ENCODE measurements at places on chromosomes 2 and 18.
A peak's percentile ranks its signal among the peaks of the same experiment; 100 is the strongest.

DNA sequence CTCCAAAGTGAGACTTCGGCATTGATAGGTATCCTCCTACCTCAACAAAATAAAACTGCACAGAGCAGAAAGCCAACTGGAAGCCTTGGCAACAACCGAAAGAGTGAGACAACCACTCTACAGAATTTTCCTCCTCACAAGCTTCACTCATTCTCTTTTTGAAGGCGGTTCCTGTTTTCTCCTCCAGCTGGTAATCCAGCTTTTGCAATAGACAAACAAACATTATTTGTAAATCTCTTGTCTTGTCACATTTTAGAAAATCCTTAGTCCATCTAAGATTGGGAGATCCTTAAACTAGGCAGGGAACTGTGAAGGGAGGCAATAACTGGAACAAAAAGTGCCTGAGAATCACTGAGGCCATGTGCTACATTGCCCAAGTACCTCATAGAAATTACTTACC, 332.4 kb downstream of the BCL11A start:
- DNase-seq = no peak

DNA sequence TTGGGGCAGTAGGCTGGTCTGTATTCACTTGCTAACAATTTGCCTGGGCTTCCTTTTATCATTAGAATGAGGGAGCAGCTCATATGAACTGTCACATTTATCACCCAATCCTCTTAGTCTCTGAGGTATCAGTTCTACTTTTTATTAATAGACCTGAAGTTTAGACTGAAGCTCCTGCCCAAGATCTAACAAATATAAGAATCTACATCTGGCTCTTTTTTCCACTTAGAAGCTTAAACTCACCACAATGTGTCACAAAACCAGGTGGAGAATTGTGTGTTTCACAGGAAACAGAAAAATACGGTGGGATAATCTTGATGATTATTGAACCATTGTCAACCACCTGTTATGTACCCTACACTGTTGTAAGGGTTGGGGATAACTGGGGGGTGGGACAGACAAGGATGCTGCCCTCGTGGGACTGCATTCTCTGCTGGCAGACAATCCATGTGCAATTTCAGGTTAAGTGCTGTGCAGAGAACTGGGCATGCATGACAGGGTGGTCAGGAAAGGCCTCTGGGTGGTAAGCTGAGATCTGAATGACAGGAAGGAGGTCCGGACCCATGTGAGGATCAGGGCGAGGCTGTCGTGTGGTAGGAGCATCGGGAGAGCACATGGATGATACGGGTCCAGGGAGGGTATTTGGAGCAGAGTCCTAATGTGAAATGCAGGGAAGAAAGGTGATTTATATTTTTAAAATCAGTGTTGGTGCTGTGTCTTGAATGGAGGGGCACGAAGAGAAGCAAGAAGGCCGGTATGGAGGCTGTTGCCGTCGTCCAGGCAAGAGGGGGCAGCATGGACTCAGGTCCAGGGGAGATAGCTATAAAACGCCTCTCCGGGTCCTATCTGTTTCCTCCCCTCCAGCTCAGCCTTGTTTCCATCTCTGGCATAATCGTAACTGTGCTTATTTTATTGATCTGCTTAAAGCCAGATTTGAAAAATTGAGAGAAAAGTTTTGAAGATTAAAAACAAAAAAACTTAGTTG, 17.6 kb downstream of the MYL12B start:
- no peak for DNase-seq

DNA sequence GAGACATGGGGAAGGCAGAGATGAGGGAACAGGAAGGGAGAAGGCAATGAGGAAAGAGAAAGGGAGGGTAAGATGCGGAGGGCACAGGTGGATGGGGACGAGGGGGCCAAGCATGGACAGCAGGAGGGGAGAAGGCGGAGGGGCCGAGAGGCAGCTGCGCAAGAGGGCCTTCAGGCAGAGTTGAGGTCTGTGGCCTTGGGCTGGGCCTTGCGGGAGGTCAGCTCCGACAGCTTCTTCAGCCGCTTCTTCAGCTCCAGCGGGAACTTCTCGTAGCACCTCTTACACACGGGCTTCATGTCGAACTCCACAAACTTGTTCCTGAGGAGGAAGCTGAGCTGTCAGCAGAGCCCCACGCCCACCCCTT, 6.9 kb upstream of the GPR17 start:
- no peak for DNase-seq

GRCh38 chr2:169091761-169092519, 22.6 kb downstream of the DHRS9 start:
- peak; percentile 80 for DNase-seq

DNA sequence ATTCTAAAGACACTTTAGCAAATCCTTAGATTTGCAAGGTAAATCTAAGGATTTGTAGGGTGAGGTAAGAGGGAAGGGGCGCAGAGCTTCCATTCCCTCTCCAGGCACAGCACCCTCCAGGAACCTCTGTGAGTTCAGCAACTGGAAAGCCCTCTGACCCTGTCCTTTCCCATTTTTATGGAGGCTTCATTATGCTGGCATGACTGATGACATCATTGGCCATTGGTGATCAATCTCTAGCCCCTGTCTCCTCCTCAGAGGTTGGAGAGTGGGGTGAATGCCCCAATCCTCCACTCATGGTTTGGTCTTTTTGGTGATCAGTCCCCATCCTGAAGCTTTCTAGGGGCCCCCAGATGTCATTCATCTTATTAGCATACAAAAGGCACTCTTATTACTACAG, 187.8 kb downstream of the TSN start:
- DNase-seq = no peak

- no peak for DNase-seq
These were observed 2.4 kb downstream of the RPE start for GRCh38 chr2:210004881-210005280.
